ENCODE measurements at places on chromosomes 1 and 21.

- no peak for DNase-seq
Observed at GRCh38 chr1:44609768-44610526, 64.3 kb downstream of the TMEM53 start.

DNA sequence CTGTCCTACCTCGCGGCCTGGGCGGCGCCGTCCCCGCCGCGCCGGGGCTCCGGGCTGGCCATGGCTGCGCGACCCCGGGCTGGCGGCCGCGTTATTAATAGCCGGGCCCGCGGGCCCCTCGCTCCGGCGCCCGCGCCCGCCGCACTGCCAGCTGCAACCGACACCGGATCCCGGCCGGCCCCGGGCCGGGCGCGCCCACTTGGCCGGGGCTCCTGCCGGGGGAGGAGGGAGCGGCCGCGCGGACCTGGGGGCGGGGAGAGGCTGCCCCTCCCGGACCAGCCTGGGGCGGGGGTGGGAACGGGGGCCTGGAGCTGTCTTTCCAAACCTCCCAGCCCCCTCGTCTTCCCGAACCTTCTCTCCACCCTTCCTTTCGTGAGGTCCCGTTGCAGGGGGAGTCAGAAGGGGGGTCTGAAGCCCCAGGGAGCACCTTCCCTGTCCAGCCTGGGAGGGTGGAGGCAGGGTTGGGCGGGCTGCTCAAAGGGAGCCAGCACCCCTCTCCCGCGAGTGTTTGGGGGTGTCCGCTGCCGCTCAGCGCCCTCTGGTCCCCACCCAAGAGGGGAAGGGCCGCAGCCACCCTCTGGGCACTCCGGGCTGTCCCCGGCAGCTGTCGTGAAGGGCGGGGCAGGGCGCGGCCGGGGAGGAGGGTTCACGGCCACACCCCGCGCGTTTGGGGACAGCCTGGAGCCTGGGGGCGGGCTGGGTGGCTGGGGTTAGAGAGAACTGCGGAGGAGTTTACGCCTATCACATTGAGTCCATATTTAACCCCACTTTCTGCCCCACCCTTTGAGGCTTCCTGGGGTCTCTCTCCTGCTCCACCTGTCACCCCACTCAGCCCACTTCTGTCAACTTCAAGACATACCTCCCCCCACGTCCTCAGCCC lies at the start of gene SYNC:
SYNC (minus strand) TSS at position 172 of the 880 bp plus-strand sequence; CDS start at position 62, 110 bp downstream.
- no peak for DNase-seq

- DNase-seq: no peak
Observed at GRCh38 chr1:47703981-47704596, 266.2 kb downstream of the FOXD2 start.

DNA sequence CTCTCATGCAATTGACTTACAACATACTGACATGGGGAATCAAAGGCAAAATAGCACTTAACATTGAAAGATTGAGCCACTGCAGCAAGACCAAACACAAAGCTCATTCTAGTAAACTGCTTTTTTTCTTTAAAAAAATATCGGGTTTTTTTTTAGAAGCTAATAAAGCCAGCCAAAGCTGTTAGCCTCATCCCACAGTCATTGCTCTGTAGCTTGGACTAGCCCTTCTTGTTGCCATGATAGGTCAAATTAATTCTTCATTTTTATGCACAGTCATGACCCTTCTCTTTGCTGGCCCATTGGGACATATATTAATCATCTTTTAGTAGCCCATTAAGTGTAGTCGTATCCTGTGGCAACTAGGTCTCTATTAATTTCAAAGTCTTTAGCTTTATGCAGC lies 231.3 kb downstream of the ADGRL2 start:
- DNase-seq: no peak

DNA sequence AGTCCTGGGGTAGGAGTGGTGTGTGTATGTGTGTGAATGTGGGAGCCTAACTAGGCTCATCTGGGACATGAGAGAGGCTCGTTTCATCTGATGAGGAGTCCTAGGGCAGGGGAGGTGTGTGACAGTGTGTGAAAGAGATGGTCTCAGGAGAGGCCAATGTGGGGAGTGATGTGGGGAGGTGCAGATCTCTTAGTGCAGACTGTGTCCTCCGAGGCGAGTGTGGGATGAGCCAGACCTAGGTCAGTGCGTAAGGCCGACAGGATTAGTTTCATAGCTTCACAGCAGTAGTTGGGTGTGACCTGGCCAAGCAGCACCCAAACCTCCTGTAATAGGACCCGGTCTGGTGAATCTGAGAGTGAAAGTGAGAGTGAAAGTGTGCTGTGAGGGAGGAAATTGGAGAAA lies 94.7 kb downstream of the LIPI start:
- no peak for DNase-seq

Measured in cortex of kidney (tissue), 1 donor.